Endothelial cell of umbilical vein (primary cell): ENCODE measurements at places on chromosomes 16 and 17. TPM values are rescaled to one million over a fixed set of nuclear protein-coding genes. Genes with fewer than 3 reads are reported as not detected.

GRCh38 chr16:53078765-53079485 is 24.1 kb downstream of the CHD9 start:
- H3K27ac ChIP-seq, result no peak overlapping the region
- peaks cover 28% of the 10 kb centered on the region for H3K4me1 ChIP-seq
- DNase-seq, result no peak
- H3K27me3 ChIP-seq, result no peaks in the 10 kb centered on the region
- H3K4me3 ChIP-seq, result no peak overlapping the region

DNA sequence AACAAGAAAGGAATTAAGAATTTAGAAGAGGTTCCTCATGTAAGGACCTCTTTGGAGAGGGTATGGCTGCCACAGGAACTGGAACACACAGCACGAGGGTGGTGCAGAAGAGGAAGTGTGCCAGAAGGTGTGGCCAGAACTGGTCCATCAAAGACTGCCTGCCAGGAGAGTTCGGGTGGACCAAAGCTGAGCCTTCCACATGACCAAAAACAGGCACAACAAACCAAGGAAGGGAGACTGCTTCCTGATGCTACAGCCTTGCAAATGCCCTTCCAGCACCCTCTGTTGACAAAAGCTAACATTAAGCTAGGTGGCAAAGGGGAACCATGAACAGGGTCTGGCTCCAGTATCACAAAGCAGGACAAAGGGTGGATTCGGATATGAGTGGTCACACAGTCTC is 125.8 kb upstream of the TMEM97 start:
- H3K27ac ChIP-seq, result no peak overlapping the region
- peaks cover 6% of the 10 kb centered on the region for H3K36me3 ChIP-seq
- H3K4me1 ChIP-seq, result peaks cover 16% of the 10 kb centered on the region
- no peak overlapping the region for H3K4me3 ChIP-seq
- DNase-seq, result no peak

DNA sequence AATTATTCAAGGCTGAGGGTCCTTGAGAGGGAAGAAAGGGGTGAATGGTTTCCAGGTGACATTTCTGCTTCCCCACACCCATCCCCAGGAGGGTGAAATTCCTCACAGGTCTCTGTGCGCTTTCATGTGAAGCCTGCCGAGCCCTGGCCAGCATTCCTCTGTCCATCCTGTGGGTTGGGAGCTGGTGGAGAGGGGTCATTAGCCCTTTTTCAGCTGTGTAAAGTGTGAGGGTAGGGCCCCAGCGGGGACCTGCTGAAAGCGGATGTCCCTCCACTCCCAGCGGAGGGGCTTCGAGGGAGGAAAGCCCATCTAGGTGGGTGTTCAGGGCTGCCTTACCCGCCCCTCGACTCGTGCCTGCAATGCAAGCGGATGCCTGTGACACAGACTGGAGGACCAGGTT is 53.3 kb upstream of the DLX4 start:
- no peak for DNase-seq
- no peaks in the 10 kb centered on the region for H3K4me1 ChIP-seq
- H3K36me3 ChIP-seq, result no peaks in the 10 kb centered on the region
- peaks cover 51% of the 10 kb centered on the region for H3K27me3 ChIP-seq
- no peak overlapping the region for H3K4me3 ChIP-seq

- peaks cover 12% of the 10 kb centered on the region for H3K4me1 ChIP-seq
- no peak overlapping the region for H3K27ac ChIP-seq
- H3K4me3 ChIP-seq, result no peak overlapping the region
- DNase-seq, result no peak
- no peaks in the 10 kb centered on the region for H3K27me3 ChIP-seq
- no peaks in the 10 kb centered on the region for H3K36me3 ChIP-seq
These were observed 1.4 kb upstream of the HEXD start for GRCh38 chr17:82416771-82417170.

DNA sequence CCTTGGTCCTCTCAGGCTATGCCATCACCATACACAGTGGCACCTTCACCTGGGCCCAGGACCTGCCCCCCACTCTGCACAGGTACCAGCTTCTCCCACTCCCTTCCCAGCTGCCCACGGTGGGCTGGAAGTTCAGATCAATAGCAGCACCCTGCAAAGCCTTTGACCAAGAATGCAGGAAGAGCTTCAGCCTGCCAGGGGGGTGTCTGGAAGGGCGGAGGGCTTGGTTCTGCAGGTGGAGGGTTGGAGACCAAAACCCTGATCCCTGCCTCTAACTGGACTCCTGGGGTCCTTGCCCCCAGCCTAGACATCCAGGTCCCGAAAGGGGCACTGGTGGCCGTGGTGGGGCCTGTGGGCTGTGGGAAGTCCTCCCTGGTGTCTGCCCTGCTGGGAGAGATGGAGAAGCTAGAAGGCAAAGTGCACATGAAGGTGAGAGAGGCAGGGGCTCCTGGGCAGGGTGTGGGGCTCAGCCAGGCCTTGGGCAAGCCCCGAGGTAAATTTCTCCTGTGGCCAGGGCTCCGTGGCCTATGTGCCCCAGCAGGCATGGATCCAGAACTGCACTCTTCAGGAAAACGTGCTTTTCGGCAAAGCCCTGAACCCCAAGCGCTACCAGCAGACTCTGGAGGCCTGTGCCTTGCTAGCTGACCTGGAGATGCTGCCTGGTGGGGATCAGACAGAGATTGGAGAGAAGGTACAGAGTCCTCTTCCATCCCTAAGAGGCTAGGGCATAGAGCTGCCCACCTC is 34.3 kb downstream of the ABCC3 start:
- H3K27ac ChIP-seq, result peak overlapping the region; percentile 50
- DNase-seq, result no peak
- H3K4me1 ChIP-seq, result peaks cover 14% of the 10 kb centered on the region
- no peak overlapping the region for H3K4me3 ChIP-seq

NLRC3 gene
- 3.4 and 8.2 TPM in 2 replicates for total RNA-seq

DNA sequence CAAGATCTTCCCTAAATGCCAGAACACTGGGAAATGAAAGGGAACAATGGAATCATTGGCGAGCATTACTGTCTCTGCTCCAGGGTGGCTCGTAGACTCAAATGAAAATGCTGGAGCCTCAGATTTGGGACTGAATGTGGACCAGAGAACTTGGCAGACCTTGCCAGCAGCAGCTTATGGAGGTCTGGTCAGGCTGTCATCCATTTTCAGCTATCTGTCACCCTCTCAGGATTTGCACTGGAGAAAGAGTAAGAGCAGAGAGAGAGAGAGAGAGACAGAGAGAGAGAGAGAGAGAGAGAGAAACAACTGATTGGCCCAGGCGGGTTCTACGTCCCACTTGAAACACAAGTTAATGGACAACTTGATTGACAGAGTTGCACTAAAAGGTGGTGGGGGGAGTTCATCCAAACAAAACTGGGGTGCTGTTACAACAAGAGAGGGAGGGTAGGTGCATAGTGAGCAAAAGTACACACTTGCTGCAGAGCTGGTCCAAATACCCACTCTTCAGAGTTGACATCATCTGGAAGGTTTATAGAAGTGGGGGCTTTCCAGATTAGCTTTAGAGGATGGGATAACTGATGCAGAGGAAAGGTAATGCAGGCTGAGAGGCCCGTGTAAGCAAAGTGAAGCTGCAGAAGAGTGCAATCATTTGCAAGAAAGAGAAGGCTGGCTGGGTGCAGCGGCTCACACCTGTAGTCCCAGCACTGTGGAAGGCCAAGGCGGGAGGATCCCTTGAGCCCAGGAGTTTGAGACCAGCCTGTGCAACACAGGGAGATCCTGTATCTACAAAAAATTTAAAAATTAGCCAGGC is 16.5 kb upstream of the NSMCE1 start:
- H3K4me1 ChIP-seq, result peaks cover 15% of the 10 kb centered on the region
- no peak overlapping the region for H3K4me3 ChIP-seq
- H3K27ac ChIP-seq, result no peak overlapping the region

DNA sequence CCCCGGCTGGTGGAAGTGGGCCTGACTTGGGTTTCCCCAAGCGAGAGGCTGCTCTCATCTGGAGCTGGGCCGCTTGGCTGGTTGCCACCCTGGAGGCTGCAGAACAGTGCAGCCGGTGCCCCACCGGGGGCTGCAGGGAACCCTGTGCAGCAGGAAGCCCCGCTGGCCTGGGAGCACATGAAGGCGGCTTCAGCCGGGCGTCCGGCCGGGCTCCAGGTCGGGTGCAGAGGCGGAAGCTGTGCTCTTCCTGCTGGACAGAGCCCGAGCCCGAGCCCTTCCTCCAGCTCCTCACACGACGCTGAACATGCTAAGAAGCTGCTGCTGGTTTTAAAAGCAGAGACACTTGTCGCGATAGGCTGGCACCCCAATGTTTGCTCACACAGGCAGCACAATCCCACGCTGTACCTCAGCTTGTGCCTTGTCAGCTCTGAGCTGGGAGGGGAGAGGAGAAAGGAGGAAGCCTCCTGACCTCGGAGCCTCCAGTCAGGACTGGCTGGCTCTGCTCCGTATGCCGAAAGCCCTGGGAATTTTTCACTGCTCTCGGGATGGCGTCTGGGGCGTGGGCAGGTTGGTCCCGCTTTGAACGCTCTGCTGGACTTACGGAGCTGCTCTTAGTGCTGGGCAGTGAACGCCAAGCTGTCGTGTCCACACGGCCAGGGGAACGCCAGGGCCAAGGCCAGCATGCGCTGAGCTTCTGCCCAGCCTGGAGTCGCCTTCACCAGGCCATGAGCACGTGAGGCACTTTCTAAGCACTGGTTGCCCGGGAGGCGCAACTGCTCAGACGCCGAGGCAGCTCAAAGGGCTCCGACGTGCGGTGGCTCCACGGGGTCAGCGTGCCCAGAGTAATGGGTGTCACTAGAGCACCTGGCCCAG is 8.8 kb downstream of the CDK5R1 start:
- DNase-seq, result peak; percentile 53
- H3K4me1 ChIP-seq, result no peaks in the 10 kb centered on the region
- no peaks in the 10 kb centered on the region for H3K36me3 ChIP-seq
- H3K27ac ChIP-seq, result no peak overlapping the region
- no peak overlapping the region for H3K4me3 ChIP-seq

RNF157 gene
- total RNA-seq, result 0.48 and 0.86 TPM in 2 replicates

DNA sequence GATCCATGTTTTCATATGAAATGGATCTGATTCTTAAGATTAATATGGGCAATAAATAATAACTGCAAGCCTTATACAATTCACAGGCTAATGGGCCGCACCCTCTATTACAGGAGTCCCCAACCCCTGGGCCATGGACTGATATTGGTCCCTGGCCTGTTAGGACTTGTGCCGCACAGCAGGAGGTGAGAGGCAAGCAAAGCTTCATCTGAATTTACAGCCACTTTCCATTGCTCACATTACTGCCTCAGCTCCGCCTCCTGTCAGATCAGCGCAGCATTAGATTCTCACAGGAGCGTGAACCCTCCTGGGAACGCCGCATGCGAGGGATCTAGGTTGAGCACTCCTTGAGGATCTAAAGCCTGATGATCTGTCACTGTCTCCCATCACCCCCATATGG is 26.8 kb downstream of the METTL16 start:
- H3K27ac ChIP-seq, result no peak overlapping the region
- H3K36me3 ChIP-seq, result no peaks in the 10 kb centered on the region
- DNase-seq, result no peak
- no peak overlapping the region for H3K4me3 ChIP-seq

DNA sequence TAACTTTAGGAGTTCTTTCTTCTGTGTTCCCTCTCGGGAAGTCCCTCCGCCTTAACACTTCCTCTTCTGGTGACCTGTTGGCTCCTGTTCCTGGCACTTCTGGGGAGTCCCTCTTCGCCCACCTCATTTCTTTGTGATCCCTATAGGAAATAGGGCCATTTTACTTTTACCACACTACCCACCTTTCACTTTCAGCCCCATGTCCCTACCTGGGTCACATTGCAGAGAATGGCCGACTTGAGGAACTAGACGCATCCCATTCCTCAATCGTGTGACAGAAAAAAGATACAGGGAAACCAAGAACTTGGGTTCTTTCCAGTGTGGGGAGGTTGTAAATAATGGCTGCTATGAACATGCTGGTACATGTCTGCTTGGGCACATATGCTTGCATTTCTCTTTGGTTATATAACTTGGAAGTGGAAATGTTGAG is 6.6 kb downstream of the IL21R start:
- DNase-seq, result no peak
- H3K27ac ChIP-seq, result no peak overlapping the region
- no peak overlapping the region for H3K4me3 ChIP-seq
- H3K36me3 ChIP-seq, result no peaks in the 10 kb centered on the region

- no peaks in the 10 kb centered on the region for H3K36me3 ChIP-seq
- DNase-seq, result no peak
- peaks cover 2% of the 10 kb centered on the region for H3K27me3 ChIP-seq
- no peak overlapping the region for H3K4me3 ChIP-seq
- no peaks in the 10 kb centered on the region for H3K4me1 ChIP-seq
- H3K27ac ChIP-seq, result no peak overlapping the region
These were observed 37.1 kb upstream of the LHX1 start for GRCh38 chr17:36900160-36900512.

- H3K27me3 ChIP-seq, result no peaks in the 10 kb centered on the region
- H3K4me3 ChIP-seq, result no peak overlapping the region
- no peak overlapping the region for H3K27ac ChIP-seq
- peaks cover 5% of the 10 kb centered on the region for H3K4me1 ChIP-seq
- DNase-seq, result no peak
- H3K36me3 ChIP-seq, result no peaks in the 10 kb centered on the region
These were observed 11.4 kb downstream of the UNC13D start for GRCh38 chr17:75832652-75833400.

GRCh38 chr16:78694414-78694813 is 595.0 kb downstream of the WWOX start:
- no peak for DNase-seq
- H3K4me3 ChIP-seq, result no peak overlapping the region
- no peaks in the 10 kb centered on the region for H3K36me3 ChIP-seq
- no peaks in the 10 kb centered on the region for H3K4me1 ChIP-seq
- H3K27me3 ChIP-seq, result no peaks in the 10 kb centered on the region
- no peak overlapping the region for H3K27ac ChIP-seq

GRCh38 chr17:5931616-5932015 is 138.6 kb upstream of the WSCD1 start:
- H3K36me3 ChIP-seq, result no peaks in the 10 kb centered on the region
- no peaks in the 10 kb centered on the region for H3K4me1 ChIP-seq
- no peak overlapping the region for H3K4me3 ChIP-seq
- no peak for DNase-seq
- H3K27ac ChIP-seq, result no peak overlapping the region

TMED6 gene
- 0.37 and 1.2 TPM in 2 replicates for total RNA-seq

GRCh38 chr17:72931635-72932034 is 160.9 kb downstream of the SLC39A11 start:
- H3K27ac ChIP-seq, result no peak overlapping the region
- no peaks in the 10 kb centered on the region for H3K36me3 ChIP-seq
- H3K27me3 ChIP-seq, result no peaks in the 10 kb centered on the region
- no peak for DNase-seq
- H3K4me3 ChIP-seq, result no peak overlapping the region
- no peaks in the 10 kb centered on the region for H3K4me1 ChIP-seq

MC1R gene
- total RNA-seq, result 3.2 and 4.0 TPM in 2 replicates

GRCh38 chr16:49588026-49588425 is 214.4 kb downstream of the C16orf78 start:
- H3K4me3 ChIP-seq, result no peak overlapping the region
- no peak for DNase-seq
- H3K4me1 ChIP-seq, result no peaks in the 10 kb centered on the region
- H3K27me3 ChIP-seq, result no peaks in the 10 kb centered on the region
